ENCODE measurements at places on chromosomes 7 and 10.

GRCh38 chr10:122344741-122345258 lies 29.7 kb upstream of the PLEKHA1 start:
- DNase-seq: no peak

- DNase-seq: no peak
Measured at GRCh38 chr10:25382029-25382810, 207.4 kb downstream of the GPR158 start.

DNA sequence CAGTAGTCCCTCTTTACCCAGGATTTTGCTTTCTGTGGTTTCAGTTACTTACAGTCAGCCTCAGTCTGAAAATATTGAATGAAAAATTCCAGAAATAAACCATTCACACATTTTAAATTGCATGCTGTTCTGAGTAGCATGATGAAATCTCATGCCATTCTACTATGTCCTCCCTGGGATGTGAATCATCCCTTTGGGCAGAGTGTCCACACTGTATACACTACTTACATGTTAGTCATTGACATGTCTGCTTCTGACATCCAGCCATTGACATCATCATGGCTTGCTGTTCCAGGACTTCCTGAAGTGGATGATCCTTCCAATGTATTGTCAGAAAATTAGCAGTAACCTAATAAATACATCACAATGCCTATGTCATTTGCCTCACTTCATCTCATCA lies 34.6 kb upstream of the MALRD1 start:
- DNase-seq: no peak

DNA sequence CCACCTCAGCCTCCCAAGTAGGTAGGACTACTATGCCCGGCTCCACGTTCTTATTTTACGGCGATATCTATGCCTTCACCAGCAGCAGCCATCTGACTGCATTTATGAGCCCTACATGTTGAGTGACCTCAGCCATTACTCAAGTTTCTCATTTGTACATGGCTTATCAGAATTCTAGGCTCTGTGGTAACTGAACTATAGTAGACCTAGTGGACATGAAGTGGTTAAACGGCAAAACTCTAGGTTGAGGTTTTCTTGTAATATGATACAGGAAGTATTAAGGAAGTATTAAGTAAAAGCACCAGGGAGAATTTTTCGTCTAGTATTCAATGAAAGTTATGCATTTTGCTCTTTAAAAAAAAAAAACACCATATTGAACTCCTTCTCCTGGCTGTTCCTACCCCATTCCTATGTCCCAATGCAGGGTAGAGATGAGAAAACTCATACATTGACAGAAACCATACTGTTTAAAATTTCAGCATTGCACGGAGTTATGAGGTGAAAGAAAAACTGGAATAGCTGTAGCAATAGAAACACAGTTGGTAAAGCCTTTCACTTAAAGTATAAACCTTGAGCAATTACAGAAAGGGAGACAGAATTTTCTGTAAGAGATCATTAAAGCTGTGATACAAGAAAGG lies 39.8 kb upstream of the EPC1 start:
- no peak for DNase-seq

DNA sequence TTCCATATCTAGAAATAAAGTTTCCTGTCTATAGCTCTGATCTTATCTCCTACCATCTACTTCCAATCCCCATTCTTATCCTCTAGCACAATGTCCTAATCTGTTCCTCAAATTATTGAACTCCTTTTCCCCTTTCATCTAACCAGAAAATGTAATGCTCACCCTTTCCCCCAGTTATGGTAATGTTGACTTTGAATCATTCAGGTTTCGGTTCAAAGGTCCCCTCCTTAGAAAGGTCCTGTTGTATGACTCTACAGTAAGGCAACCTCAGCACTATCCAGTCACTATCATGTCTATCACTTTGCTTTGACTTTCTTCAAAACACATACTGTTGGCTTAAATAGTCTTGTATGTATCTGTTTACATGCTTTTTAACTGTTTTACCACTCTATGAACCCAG lies 264.2 kb upstream of the PCDH15 start:
- DNase-seq: no peak

- DNase-seq: no peak
Measured at GRCh38 chr7:20797462-20798080, 10.9 kb upstream of the SP8 start.

DNA sequence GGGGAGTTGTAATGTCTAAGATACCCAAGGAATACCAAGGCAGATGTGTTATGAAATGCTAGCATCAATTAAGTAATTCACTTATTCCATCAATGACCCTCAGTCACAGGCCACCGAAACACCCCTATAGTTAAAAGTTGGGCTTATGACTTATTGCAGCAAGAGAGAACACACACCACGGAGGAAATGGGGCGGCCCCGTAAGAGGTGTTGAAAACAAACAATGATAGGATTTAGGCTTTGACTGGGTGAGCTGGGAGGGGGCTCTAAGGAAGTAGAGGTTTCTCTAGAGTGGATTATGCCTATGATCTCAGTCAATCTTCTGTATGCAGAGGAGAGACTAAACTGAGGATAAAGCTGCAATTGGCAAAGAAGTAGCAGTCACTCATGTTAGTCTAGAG lies 45.4 kb upstream of the PRKCQ start:
- no peak for DNase-seq

- DNase-seq: no peak
Measured at GRCh38 chr7:24783698-24784097, 26.4 kb upstream of the GSDME start.

GRCh38 chr7:7803715-7804178 lies 85.3 kb upstream of the RPA3 start:
- no peak for DNase-seq

- DNase-seq: no peak
Measured at GRCh38 chr7:93955304-93955703, 33.8 kb downstream of the GNG11 start.

GRCh38 chr10:83469728-83470331 lies 669.5 kb upstream of the GHITM start:
- no peak for DNase-seq

- DNase-seq: no peak
Measured at GRCh38 chr10:112797197-112797596, 152.8 kb upstream of the TCF7L2 start.

GRCh38 chr10:61100887-61101286 lies 156.9 kb upstream of the RHOBTB1 start:
- DNase-seq: no peak

GRCh38 chr7:24825931-24826661 lies 68.8 kb upstream of the GSDME start:
- no peak for DNase-seq

GRCh38 chr7:51075681-51076580 lies 240.7 kb downstream of the COBL start:
- no peak for DNase-seq

DNA sequence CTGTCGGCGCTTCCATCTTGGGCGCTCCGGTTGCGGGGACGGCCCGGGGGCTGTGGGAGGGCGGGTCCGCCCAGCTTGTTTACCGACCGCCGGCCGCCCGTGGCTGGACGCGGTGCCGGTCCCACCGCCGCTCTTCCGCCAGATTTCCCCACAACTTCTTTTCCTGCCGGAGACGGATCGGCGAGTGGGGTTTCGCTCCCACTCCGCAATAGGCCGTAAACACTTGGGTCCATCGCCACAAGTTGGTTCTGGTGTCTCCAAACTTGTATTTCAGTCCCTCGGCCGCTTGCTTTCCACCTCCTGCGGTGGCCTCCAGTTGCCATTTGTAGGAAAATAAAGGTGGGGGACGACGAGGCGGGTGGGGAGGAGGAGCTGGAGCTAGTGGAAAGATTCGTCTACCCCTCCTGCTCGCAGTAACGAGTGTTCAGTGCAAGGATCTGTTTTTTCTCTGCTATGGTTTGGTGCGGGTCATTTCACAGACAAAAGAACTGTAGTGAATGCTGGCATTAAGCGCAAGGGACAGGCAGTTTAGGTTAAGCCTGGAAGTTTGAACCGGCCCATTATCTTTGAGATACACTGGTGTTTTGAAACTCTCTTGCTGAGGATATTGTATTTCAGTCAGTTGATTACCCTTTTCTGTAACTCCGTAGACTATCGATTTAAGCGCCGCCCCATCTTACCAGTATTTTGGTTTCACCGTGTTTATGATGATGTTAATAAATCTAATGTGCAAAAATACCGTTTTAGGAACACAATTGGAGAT lies 24.3 kb upstream of the ZRANB1 start:
- peak; percentile 1 for DNase-seq

DNA sequence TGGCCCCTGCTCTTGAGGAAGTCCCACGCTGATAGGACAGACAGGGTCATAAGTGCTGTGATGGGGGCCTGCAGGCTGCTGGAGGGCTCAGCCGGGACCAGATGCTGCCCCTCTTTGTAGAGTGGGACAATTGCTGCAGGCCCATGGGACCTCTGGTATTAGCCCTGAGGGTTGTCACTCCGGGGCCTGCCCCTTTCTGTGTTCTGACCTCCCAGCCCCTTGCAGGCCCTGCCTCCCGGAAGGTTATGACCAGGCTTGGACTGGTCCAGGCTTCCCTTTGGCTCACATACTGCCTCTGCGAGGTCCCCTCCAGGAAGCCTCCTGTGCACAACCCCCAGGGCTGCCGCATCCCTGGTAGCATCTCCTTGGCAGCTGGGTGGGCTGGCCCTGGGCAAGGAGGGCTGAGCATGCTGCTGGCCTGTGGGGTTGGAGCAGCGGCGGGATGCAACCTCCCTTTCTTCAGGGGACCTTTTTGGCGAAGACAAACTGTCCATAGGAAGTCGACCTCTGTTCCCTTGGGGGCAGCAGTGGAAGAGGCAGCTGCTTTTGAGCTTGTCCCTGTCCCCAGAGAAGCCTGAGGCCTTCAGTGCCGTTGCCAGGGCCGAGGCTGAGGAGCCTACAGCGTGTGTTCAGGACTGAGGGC lies 8.8 kb downstream of the LIMK1 start:
- no peak for DNase-seq

DNA sequence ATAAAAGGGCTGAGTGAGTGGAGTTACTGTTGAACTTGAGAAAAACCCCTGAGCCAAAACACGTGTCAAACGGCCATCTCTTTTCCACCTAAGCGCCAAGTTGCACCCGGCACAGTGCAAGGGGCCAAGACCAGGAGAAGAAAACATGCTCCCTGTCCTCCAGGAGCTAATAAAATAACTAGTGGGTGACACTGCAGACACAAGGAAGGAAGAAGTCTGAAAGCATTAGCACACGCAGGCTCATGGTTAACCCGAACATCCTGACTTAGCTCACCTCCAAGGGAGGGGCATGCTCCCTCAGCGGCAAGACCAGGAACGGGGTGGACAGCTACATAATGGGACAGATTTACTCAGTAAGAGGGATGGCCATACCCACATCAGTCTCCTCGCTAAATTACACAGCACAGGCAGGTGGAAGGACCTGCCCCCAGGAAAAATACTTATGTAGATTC lies 65.0 kb downstream of the PIP4K2A start:
- DNase-seq: no peak

GRCh38 chr7:8178353-8178752 lies 83.6 kb downstream of the ICA1 start:
- no peak for DNase-seq

- DNase-seq: no peak
Measured at GRCh38 chr7:80635998-80636397, 2.4 kb upstream of the CD36 start.
